Spleen (tissue), 13 donors: ENCODE measurements at places on chromosomes 5 and 9. TPM values are rescaled to one million over a fixed set of nuclear protein-coding genes. Genes with fewer than 3 reads are reported as not detected.

Gene PCDHB5
- total RNA-seq = 0.81 TPM

Gene PRELID1
- total RNA-seq = 85.3 TPM

DNA sequence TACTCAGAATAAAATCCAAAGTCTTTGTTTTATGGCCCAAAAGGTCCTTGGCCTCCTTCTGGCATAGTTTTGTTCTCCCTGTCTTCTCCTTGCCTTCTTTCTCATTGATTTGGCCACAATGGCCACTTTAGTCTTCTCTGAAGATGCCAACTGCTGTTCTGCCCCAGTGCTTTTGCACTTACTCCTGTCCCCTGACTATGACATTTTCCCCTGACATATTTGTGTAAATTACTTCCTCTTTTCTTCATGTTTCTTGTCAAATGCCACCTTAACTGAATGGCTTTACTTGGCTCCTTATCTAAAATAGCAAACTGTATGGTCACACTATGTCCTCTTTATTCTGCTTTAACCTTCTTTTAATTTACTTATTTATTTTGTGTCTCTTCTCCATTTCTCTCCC lies 484.7 kb upstream of the ARRDC3 start:
- no peak for DNase-seq

- no peak for DNase-seq
Measured at GRCh38 chr5:88190106-88190834, 78.4 kb downstream of the TMEM161B start.

DNA sequence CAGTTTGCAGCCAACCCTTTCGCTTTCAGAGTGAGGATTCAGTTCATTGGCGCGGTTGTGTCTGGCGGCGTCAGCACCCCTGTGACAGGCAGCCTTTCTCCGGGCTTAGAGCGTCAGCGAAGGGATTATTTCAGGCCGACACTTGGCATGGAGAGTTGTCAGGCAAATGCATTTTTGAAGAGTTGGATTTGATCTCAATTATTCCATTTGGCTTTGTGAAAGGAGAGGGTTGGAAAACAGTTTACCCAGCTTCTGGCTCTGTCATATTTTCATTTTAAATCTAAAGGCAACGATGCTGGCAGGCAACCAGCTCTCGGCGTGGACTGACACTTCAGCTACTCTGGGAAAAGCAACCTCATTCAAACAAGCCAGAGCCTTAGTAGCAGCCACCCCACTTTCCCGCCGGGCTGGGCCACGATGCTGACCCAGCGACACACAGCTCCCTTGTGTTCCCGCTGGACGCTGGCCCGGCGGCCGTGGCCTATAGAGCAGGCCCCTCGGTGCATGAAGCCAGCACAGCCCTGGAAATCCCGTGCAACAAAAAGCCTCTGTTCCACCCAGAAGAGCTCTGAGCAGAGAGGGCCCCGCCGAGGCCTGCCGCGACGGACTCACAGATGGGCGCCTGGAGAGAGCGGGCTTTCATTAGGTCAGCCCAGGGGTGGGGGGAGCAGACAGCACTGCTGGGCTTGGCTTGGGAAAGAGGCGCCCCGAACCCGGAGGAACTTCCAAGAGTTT lies 28.9 kb upstream of the LPCAT1 start:
- DNase-seq = no peak

Gene NAIP
- total RNA-seq = 199 TPM

DNA sequence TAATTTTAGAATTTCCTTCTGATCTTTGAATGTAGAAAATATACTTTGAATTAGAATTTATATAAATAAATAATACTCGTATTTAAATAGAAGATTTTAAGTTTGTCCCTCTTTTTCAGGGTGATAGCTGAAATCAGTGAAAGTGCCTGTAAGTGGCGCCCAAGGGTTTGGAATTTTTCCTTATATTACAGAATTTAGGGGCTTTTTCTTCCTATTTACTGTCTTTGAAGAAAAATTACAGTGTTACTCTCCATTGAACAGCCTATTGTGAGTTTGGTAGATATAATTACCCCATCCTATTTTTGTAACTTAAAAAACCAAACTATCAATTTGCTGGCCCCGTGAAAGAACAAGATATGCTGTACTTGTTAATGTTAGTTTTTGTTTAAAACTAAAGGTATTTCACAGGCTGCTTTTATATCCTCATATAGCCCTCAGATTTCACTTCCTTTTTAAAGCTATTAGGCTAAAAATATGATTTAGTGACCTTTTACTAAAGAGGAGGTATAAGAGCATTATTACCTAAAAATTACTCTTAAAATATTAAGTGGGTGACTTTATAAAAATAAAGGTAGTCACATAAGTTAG lies 3.2 kb downstream of the MAP3K1 start:
- no peak for DNase-seq

GRCh38 chr9:801399-802071 lies 40.0 kb upstream of the DMRT1 start:
- no peak for DNase-seq

DNA sequence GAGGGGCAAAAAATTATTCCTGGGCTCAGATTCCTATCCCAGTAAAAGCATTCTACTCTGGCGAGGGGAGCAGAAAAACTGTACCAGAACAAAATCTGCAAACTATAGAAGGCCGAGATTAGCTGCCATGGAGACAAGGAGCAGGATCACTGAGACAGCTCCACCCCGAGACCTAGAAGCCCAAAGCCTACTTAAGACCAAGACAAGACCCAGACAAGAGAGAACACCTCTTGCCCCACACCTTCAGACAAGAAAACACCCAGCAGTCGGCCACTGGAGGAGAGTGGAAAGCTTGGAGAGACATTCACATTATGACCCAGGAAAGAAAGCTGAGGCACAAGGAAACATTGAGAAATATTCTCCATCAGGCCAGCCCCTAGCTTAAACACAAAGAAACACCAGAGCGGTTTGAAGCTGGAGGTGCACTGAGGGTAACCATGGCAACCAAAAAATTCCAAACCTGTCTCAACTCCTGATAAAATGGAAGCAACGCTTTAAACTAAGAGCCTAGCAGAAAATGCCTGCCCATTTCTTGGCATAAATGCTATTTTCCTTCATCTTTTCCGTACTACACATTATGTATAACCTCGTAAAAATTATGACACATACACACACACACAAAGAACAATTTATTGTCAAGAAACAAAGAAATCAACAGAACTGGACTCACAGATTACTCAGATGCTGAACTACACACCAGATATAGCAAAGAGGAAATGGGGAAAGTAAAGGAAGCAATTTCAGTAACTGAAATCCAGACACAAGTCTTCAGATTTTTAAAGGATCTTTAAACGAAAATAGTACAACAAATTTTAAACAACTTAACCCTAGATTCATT lies 53.8 kb upstream of the FTMT start:
- no peak for DNase-seq

- peak; percentile 42 for DNase-seq
Measured at GRCh38 chr5:179131321-179131835, 71.2 kb downstream of the ZNF354C start.

DNA sequence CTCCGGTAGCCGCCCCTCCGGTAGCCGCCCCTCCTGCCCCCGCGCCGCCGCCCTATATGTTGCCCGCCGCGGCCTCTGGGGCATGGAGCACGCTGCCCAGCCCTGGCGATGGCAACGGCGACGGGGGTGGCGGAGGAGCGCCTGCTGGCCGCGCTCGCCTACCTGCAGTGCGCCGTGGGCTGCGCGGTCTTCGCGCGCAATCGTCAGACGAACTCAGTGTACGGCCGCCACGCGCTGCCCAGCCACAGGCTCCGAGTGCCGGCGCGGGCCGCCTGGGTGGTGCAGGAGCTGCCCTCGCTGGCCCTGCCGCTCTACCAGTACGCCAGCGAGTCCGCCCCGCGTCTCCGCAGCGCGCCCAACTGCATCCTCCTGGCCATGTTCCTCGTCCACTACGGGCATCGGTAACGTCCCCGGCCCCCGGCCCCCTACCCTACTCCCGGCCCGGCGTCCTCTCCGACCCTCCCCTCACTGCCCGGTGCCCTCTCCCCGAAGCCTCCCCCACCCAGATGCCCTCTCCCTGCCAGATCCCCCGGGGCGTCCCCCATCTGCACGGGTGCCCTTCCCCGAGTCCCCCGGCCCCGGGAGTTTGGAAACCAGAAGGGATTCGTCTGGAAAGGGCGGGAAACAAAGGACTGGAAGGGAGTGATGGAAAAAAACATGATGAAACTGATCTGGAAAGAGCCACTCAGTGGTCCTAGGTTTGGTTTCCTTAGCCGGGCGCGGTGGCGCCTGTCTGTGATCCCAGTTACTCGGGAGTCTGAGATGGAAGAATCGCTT lies 417 bp downstream of the SRD5A1 start:
- DNase-seq = no peak

Gene LCN6
- 5.4 TPM for total RNA-seq

DNA sequence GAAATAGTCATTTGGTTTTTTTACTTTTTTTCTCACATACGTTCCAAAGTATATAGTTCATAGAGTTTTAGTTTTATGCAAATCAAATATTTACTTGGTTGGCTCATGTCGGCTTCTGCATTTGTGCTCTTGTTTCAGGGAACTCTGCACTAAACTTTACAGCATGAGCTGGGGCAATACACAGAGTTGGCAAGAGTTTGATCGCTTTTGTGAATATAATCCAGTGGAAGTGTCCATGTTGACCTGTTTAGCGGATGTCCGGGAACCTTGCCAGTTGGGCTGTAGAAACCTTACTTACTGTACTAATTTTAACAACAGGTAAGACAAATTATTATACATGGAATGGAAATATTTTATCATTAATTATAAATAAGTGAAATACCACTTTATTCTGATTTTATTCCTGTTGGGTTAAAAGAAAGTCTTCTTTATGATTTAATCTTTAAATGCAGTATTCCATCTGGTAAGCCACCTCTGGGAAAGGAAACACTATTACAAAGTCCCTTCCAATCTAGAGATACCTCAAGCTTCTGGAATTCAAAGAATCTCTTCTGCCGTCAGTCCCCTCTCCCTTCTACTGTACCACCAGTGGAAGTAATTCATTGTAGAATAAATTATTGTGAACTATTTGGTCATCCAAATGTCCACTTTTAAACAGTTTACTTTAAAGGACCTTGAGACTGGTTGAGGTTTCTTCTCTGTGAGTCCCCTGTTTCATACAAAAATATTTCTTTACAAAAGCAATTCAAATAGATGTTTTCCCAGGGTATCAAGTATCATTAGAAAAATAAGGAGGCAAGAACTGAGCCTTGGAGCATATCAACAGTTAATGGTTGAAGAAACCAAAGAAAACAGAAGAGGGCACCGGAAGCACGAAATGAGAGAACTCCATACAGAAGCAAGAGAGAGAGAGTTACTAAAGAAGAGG lies 45.2 kb upstream of the GLIPR2 start:
- DNase-seq = no peak

- DNase-seq = no peak
Measured at GRCh38 chr5:149080294-149080693, 17.4 kb upstream of the SH3TC2 start.

Gene EQTN
- not detected for total RNA-seq

DNA sequence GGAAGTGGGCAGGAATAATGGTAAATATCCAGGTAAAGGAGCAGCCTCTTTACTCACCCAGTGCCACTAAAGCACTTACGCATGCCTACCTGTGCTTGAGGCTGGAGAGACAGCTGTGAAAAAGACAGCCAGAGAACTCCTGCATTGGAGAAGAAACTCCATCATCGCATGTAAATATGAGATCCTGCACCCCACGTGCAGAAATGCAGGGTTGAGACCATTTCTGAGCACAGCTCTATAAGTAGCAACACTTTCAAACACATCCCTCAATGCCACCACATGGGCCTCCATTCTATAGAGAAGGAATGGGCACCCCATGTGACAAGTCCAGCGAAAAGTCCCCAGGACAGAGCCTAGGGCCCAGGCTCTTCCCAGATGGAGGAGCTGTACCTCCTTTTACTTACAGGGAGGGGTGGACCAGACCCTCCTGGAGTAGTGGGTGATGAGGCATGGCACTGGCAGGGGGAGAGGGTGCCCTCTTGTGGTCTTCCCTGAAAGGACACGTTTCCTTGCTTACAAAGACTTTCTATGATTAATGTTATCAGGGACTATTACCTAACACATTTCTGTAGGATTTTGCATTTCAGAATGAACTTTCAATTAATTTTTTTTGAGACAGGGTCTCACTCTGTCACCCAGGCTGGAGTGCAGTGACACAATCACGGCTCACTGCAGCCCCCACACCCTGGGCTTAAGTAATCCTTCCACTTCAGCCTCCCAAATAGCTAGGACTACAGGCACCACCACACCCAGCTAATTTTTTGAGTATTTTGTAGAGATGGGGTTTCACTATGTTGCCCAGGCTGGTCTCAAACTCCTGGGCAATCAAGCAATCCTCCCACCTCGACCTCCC lies 55.3 kb upstream of the IL17B start:
- no peak for DNase-seq

GRCh38 chr9:124913378-124913777 lies 27.5 kb downstream of the GOLGA1 start:
- no peak for DNase-seq

- no peak for DNase-seq
Measured at GRCh38 chr5:142697356-142698255, 11.7 kb upstream of the FGF1 start.

DNA sequence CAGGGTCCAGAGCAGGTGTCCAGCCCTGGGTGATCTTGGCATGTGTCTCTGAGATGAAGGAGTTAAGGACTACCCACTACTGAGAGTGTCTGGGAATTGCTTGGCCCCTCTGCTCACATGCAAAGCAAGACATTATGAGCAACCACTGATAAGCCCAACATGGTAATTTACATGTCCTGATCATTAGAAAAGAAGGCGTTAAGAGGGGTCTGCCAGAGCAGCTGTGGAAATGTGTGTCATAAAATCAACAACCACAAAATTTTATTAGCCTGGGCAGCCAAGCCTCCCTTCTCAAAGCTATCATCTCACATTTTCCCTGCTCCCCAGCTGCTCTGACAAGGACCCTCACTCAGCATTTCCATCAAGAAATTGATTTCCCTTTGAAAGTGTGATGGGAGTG lies 351.0 kb downstream of the SPOCK1 start:
- DNase-seq = no peak

Gene CDC25C
- 6.0 TPM for total RNA-seq

GRCh38 chr9:125460883-125461635 lies 199.4 kb downstream of the GAPVD1 start:
- no peak for DNase-seq

GRCh38 chr9:2495221-2496005 lies 126.2 kb upstream of the VLDLR start:
- DNase-seq = no peak

Gene TMEM174
- not detected for total RNA-seq
